ENCODE measurements at places on chromosomes 6 and 20.

DNA sequence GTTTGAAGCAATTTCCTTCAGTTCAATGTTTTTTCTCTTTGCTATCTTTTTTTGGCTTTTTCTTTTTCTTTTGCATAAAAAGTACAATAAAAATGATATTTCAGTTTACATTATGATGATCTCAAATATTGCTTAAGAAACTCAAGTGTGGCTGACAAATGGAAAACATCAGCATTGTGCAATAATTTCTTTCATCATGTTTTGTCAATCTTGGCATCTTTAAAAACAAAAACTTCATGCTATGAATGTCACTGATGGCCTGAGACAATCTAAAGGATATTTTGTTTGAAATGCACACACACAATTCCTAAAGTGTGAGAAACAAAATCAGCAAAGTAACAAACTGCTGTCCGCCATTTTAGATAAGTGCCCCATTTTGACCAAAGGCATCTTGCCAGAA is 13.9 kb upstream of the MTCL3 start:
- no peak for DNase-seq

DNA sequence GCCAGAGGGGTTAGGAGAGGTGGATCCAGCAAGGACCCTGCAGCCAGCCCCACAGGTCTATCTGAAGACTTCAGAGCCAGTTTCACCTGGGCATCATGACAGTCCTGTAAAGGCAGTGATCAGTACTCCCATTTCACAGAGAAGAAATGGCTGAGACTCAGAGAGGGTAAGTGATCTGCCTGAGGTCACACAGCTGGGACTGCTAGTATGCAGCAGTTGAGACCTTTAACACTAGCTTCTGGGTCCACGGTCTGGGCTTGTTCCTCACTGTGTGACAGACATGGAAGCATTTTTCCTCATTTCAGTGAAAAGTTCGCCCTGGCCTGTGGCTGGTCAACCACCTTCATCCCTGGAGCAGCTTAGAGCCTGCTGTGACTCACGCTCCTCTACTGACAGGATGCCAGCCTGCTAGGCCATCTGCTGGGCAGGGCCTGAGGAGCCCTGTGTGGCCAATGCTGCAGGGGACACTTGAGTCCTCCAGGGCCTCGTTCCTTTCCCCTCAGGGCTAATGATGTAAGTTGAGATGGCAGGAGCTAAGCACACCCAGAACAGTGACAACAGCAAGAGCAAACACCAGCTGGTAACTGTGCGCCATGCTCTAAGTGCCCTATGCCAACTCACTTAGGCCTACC is 192.0 kb downstream of the LRFN2 start:
- no peak for DNase-seq

DNA sequence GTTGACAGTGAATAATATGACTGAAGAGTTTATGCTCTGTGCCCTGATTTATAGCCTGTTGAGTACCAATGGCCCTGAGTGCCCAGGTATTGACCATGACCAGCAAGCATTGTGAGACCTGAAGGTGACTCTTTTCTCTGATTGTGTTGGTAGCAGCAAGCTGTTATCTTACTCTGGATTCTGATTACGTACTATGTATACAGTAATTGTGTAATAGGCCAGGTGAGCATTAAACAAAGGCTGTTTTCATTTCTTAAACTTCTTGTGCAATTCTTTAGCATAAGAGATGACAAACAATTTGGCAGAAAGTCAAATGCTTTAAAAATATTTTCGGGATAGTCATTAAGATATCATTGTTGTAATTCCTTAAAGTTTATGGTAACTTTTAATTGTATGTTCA is 111.7 kb upstream of the PTPRK start:
- no peak for DNase-seq

DNA sequence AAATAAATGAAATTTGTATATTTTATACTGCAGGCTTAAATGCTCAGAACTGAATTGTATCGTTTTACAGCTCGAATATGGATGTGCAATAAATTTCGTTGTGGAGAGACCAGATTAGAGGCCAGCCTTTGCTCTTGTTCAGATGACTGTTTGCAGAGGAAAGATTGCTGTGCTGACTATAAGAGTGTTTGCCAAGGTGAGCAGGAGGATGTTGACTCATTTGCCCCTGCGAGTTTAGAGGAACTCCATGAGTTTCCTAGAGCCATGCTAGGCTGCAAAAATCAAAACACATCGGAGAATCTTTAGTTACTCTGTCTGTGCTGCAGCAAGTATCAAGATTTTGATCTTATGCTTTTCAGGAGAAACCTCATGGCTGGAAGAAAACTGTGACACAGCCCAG is 15.4 kb downstream of the ENPP3 start:
- DNase-seq = no peak

- DNase-seq = no peak
Observed at GRCh38 chr6:7546896-7547295, 5.4 kb downstream of the DSP start.

- no peak for DNase-seq
Observed at GRCh38 chr20:55579802-55580201, 425.5 kb downstream of the CBLN4 start.

- no peak for DNase-seq
Observed at GRCh38 chr6:169044381-169045230, 209.0 kb downstream of the THBS2 start.

DNA sequence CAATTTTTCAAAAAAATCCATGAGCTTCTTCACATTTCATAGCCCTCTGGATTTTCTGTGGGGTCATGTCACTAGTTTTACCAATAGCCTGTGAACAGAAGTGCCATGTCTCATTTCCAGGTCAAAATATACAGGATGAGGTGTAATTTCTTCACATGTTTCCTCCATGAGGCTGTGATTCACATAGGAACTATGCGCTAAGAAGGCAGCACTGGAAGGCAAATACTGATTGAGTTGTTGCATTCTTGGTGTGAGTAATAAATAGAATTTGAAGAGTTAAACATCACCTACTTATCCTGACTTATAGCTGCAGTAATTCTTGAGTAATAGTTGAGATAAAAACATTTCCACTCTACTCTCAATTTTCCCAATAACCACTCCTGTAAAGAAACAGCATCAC is 442.3 kb downstream of the HAO1 start:
- peak; percentile 6 for DNase-seq

DNA sequence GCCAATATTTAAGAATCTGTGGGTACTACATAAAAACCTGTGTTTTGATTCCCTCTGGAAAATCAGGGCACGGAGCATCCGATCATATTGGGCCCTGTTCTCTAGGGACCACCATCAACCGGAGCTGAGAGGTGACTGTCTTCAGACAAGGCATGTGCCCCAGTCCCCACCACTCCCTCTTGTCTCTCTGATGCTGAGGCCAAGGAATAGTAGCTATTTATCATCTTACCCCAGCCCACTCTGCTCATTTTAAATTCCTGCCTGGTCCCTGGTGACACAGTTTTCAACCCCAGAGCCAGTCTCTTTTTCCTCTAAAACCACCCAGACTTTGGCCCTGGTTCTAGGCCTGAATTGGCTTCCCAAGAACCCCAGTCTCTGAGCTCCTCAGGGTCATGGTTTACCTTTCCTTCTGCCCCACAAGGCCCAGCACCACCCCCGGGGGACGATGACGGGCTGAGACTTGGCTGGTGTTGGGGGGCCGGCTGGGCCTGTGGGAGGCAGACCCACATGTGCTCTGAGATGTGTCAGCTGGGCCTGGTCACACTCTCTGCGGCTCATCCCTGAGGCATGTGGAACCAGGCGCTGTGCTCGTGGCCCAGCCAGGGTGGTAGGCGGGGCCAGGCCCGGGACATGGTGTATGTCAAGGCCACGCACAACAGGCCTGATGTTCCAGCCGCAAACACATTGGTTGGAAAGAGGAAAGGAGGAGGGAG is 114.4 kb downstream of the CEBPB start:
- no peak for DNase-seq

DNA sequence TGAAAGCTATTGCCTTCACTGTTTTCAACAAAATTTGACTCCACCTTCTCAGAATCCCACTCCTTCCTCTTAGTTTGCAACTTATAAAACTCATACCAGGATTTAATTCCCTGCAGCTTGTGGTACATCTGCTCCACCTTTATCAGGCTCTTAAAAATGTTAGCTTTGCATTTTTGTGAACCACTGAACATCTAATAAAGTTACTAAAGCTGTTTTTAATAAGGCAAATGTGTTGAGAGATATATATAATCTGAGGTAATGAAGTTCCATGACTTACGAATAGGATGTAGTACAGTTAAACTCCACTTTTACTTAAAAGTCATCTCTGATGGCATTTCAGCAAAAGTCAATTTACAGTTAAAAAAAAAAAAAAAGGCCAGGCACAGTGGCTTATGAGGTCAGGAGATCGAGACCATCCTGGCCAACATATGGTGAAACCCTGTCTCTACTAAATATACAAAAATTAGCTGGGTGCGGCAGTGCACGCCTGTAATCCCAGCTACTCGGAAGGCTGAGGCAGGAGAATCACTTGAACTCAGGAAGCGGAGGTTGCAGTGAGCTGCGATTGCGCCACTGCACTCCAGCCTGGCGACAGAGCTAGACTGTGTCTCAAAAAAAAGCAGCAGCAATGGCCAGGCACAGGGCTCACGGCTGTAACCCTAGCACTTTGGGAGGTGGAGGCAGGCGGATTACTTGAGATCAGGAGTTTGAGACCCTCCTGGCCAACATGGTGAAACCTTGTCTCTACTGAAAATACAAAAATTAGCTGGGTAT is 106.2 kb downstream of the KIF13A start:
- no peak for DNase-seq

- DNase-seq = no peak
Observed at GRCh38 chr20:38169636-38170193, 4.6 kb upstream of the TGM2 start.

GRCh38 chr6:20789162-20789561 is 254.9 kb downstream of the CDKAL1 start:
- DNase-seq = no peak

DNA sequence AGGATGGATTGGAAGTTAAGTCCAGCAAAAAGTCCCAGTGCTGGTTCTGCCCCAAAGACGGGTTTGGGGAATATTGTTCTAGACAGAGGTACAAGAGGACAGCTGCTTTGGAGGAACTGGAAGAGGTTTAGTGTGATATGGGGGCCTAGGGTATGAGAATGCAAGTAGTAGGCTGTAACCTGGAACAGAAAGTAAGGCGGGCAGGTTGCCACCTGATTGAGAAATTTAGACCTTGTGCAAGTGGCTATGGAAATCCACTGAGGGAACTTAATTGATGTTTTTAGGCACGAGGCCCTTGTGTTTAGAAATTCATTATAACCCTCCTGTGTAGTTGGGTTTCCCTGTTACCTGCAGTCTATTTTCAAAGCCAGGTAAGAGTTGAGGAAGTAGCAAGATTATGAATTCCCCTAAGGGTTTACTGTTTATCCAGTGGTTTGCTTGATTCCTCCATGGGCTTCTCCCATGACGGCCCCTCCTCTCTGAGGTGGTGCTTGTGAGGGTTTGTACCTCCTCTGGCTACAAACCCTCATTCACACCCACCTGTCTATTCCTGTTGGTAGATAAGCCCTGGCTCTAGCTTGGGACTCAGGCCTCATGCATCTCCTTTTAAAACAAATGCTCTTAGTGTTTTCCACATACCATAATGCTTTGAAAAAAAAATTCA is 42.0 kb upstream of the BCAS1 start:
- no peak for DNase-seq

GRCh38 chr6:163844761-163845160 is 430.2 kb downstream of the QKI start:
- DNase-seq = no peak

DNA sequence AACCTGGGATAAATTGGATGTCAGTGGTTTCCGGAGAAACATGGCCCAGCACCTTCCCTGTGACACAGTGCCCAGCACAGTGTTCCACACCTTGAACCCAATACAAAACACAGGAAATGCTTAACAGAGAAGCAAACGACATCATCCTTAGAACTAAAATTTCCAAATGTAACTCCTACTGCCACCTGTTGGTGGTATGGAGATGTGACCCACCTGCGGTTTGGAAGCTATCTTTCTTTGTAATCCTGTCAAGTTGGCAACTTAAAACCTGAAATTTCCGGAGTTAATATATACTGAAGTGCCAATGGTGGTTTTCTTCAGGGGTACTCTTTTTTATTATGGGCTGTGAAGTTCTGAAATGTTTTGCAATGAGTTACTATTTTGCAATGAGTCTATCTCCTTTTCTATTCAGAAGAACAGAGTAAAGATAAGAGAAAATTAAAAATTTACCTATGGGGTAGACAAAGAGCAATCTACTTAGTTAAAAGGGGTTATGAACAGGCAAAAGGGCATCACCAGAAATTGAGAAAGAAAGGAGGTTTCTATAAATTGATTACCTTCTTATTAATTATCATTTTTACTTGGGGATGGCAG is 658.8 kb downstream of the PTPRT start:
- DNase-seq = no peak

DNA sequence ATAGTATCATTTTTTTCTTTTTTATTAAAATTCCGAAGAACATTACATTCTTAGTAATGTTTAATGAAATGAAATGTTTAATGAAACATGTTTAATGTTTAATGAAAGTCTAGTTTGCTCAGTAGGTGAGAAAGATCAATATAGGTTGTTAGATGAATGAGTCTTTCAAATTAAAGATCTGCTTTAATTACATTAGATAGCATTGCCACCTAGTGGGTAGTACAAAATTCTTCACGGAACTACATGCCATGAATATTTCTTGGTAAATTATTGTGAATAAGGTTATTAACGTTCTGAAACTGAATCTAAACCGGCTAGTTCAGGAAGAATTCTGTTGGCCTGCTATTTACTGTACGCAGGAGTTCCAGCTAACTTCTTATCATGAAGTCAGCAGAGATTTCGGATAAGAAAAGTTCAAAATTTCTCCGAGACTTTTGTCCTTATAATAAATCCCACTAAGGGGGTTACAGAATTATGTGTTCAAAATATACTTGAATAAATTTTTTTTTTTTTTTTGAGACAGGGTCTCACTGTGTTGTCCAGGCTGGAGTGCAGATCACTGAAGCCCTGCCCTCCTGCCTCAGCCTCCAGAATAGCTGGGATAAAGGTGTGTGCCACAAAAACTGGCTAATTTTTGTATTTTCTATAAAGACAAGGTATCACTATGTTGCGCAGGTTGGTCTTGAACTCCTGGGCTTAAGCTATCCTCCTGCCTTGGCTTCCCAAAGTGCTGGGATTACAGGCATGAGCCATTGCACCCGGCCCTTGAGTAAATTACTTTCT is 7.9 kb upstream of the GMNN start:
- no peak for DNase-seq
